ENCODE measurements at places on chromosomes 6 and 20. TPM values are rescaled to one million over a fixed set of nuclear protein-coding genes. Genes with fewer than 3 reads are reported as not detected.

GRCh38 chr6:128598571-128598970 is 78.2 kb upstream of the PTPRK start:
- DNase-seq, result no peak
- H3K4me3 ChIP-seq, result no peak overlapping the region
- H3K27ac ChIP-seq, result no peak overlapping the region
- peaks cover 7% of the 10 kb centered on the region for H3K27me3 ChIP-seq
- H3K36me3 ChIP-seq, result no peaks in the 10 kb centered on the region

- peaks cover 5% of the 10 kb centered on the region for H3K4me1 ChIP-seq
- H3K36me3 ChIP-seq, result peaks cover 2% of the 10 kb centered on the region
- peaks cover 2% of the 10 kb centered on the region for H3K27me3 ChIP-seq
- no peak overlapping the region for H3K27ac ChIP-seq
- no peak overlapping the region for H3K4me3 ChIP-seq
Measured at GRCh38 chr6:156563714-156564113, 213.5 kb upstream of the ARID1B start.

- H3K27me3 ChIP-seq, result peaks cover 59% of the 10 kb centered on the region
- DNase-seq, result peak; percentile 9
- H3K4me3 ChIP-seq, result peak overlapping the region; percentile 67
- peaks cover 12% of the 10 kb centered on the region for H3K4me1 ChIP-seq
- no peaks in the 10 kb centered on the region for H3K36me3 ChIP-seq
Measured at GRCh38 chr6:147507162-147508041, 1.1 kb upstream of the SAMD5 start.

DNA sequence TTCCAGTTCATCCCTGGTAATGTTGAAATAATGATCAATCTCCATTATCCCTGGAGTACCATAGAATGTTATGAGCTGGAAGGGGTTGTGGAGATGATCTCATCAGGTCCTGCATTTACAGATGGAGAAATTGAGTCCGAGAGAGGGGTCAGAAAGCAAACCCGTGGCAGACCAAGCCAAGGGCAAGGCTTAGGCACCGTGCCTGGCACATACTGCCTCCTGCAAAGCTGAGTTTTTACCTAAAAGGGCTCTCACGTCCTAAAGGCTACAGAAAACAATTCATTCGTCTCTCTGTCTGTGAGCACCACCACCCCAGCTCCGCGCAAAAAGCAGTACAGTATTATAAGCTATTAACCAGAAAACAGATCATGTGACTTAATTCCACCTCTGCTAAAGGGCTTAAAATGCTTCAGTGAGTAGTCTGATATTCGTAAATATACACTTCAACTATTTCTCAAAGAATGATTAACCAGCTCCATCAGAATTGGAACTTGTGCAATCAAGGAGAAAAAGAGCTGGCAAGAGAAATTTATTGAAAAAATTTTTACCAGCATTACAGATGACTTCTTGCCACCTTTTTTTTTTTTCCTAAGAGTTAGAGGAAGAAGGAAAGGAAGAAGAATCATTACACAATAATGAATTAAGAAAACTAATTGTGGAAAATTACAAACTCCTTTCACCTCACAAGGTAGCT is 3.4 kb upstream of the PARD6B start:
- DNase-seq, result no peak
- no peaks in the 10 kb centered on the region for H3K27me3 ChIP-seq
- peaks cover 26% of the 10 kb centered on the region for H3K4me1 ChIP-seq
- H3K4me3 ChIP-seq, result no peak overlapping the region
- H3K36me3 ChIP-seq, result no peaks in the 10 kb centered on the region

DNA sequence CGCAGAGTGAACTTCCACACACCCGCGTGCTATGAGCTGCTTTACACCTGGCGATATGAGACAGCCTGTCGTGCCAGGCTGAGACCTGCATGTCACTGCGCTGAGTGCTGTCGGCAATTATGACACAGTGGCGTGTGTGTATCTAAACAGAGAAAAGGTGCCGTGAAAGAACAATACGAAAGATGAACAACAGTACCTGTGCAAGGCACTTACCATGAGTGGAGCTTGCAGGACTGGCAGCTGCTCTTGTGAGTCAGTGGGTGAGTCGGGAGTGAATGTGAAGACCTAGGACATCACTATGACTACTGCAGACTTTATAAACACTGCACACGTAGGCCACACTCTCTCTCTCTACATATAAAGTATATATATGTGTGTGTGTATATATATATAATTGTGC is 68.5 kb upstream of the DUSP22 start:
- DNase-seq, result peak; percentile 65
- peaks cover 69% of the 10 kb centered on the region for H3K4me1 ChIP-seq
- H3K36me3 ChIP-seq, result no peaks in the 10 kb centered on the region
- no peaks in the 10 kb centered on the region for H3K27me3 ChIP-seq
- no peak overlapping the region for H3K27ac ChIP-seq

DNA sequence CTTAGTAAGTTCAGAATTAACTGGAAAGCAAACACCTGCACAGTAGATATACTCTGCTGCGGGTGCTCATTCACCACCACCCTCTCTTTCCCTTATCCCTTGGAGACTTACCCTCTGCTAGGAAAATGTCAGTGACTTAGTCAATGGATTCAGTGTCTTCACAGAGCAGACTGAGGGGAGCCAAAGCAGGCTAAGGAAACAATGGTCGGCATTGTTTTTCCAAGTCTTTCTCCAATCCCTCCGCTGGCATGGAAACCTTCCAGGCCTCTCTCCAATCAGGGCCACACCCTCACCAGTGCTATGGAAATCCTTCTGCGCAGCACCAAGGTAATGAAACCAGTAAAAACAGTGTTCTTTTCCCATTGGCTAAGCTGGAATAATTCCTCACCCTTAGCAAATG is 531.2 kb downstream of the TFAP2B start:
- DNase-seq, result no peak
- H3K27me3 ChIP-seq, result no peaks in the 10 kb centered on the region
- no peak overlapping the region for H3K27ac ChIP-seq
- H3K4me3 ChIP-seq, result no peak overlapping the region

B4GALT5 gene
- total RNA-seq, result 18.6 TPM

CASS4 gene
- total RNA-seq, result 5.1 TPM

ARMH2 gene
- not detected for total RNA-seq

OOEP gene
- total RNA-seq, result not detected

Data from activated naive CD4-positive, alpha-beta T cell treated with anti-CD3 and anti-CD28 coated beads for 36 hours (primary cell).